ENCODE measurements at places on chromosomes 13 and 19. TPM values are rescaled to one million over a fixed set of nuclear protein-coding genes. Genes with fewer than 3 reads are reported as not detected.

Gene PLD3
- total RNA-seq, result 116 TPM

Gene LCP1
- 10.8 TPM for total RNA-seq

Gene NXNL1
- total RNA-seq, result 1.0 TPM

Gene KCNJ14
- total RNA-seq, result 1.4 TPM

Gene FCER2
- total RNA-seq, result not detected

GRCh38 chr13:46613409-46614049, 60.6 kb downstream of the LRCH1 start:
- DNase-seq, result no peak
- H3K27me3 ChIP-seq, result no peaks in the 10 kb centered on the region
- peaks cover 2% of the 10 kb centered on the region for H3K4me1 ChIP-seq
- H3K27ac ChIP-seq, result no peak overlapping the region
- H3K36me3 ChIP-seq, result no peaks in the 10 kb centered on the region
- no peak overlapping the region for H3K4me3 ChIP-seq

DNA sequence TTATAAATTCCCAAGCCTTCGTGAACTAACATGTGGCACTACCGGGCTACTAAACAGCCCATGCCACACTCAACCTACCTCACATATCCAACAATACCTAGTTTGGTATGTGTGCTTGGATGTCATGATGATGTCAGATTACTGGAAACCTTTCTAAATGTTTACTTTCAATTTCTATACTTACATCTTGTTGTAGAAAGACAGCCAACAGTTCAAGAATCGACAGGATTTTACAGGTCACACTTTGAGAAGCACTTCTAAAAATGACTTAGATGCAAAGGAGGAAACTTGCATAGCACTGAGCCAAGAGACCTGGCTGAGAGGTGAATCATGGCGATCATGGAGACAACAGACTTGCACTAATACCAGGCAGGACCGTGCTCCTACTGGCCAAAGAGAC, 209.9 kb downstream of the COL4A1 start:
- H3K36me3 ChIP-seq, result no peaks in the 10 kb centered on the region
- H3K27ac ChIP-seq, result no peak overlapping the region
- no peak overlapping the region for H3K4me3 ChIP-seq
- peaks cover 6% of the 10 kb centered on the region for H3K4me1 ChIP-seq
- DNase-seq, result no peak

GRCh38 chr13:49927755-49928154, 8.4 kb downstream of the SPRYD7 start:
- DNase-seq, result no peak
- H3K27me3 ChIP-seq, result no peaks in the 10 kb centered on the region
- H3K27ac ChIP-seq, result no peak overlapping the region
- peaks cover under 1% of the 10 kb centered on the region for H3K4me1 ChIP-seq
- no peak overlapping the region for H3K4me3 ChIP-seq

- no peak overlapping the region for H3K27ac ChIP-seq
- no peak overlapping the region for H3K4me3 ChIP-seq
- H3K27me3 ChIP-seq, result no peaks in the 10 kb centered on the region
- no peaks in the 10 kb centered on the region for H3K36me3 ChIP-seq
- no peak for DNase-seq
Observed at GRCh38 chr13:77737583-77738200, 40.2 kb downstream of the SLAIN1 start.

- H3K27ac ChIP-seq, result no peak overlapping the region
- H3K27me3 ChIP-seq, result no peaks in the 10 kb centered on the region
- DNase-seq, result no peak
- no peaks in the 10 kb centered on the region for H3K4me1 ChIP-seq
Observed at GRCh38 chr13:100658363-100658762, 16.2 kb downstream of the TMTC4 start.

DNA sequence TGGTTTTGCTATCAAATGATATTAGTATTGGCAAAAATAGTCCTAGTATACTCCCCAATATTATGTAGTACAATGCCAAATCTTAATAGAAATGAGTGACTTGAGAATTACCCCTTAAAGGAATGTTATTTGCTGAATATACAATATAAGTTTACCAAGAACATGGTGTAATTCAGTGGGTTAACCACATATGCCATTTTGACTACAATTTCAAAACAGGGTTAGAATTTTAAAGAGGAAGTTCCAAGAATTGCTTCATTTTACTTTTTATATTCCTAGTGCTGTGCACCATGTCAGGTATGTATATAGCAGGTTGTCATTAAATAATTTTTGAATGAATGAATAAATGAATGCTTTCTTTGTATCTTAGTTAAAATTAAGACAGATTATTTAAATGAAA, 66.3 kb downstream of the LMO7 start:
- H3K27ac ChIP-seq, result no peak overlapping the region
- H3K4me3 ChIP-seq, result no peak overlapping the region

Data from psoas muscle (tissue), 8 donors.